ENCODE measurements at places on chromosomes 7 and 10.

- DNase-seq: no peak
Measured at GRCh38 chr7:121366852-121367431, 29.2 kb downstream of the FAM3C start.

DNA sequence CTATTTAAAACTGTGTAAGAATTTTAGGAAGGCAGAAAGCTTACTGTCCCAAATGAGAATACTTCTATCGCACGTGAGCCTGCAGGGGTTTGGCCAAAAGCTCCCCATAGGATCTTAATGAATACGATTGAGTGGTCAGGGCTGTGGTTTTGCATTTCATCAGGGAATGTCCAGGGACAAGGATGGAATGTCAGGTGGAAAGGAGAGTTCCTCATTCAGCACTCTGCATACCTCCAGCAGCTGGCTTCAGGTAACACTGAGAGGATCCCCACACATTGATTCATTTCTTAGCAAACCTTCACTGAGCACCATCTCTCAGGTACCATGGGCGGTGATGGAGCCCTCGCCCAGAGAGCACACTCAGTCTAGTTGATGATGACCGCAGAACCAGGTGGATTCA lies 27.2 kb downstream of the ANK3 start:
- DNase-seq: no peak

DNA sequence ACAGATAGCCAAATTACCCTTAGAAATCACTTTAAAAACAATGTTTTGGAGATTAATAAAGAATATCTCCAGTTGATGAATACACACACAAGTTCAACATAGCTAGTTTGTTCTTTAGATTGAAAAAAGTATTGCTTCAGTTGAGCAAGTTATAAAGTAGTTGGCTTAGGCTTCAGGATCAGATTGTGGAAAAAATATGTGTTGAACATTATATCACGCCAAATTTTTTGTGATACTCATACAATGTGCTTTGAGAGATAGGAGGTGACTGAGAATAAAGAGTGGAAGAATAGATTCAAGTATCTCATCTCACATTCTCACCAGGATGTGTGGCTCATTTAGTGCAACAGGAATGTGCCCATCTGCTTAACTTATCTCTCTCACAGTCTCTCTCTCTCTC lies 553.3 kb downstream of the HTR7 start:
- no peak for DNase-seq

DNA sequence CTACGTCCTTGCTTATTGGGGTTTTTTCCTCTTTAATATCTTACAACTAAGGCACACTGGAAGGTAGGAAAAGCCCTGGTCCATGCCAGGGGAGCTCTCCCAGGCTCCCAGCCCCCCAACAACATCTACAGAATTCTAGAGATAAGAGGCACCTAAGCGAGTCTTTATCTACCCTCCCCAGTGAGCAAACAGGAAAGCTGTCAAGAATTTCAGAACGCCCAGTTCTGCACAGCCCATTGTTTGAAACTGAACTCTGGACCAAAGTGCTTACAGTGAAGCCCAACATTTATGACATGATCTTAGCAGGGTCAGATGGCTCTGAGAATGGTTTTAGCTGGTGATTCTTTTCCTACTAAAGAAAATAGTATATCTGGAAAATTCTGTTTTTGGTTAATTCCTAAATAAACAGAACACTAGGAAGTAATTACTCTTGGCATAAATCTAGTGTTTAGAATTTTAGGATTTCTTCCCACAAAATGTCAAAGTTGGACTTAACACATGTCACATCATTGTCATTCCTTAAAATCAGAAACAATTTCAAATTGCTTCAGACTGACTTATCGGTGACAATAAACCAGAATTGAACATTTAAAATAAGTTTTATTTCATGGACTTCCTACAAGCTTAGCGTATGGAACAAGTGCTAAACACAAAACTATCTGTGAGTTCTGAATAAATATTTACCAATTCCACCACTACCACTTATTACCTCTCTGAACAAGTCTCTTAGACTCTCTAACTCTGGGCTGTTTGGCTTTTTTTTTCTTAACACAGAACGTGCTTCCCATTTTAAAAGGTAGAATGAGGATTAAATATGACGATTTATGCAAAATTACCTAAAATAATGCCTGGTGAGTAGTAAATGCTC lies 31.3 kb upstream of the RNF32 start:
- no peak for DNase-seq

GRCh38 chr7:129684777-129685176 lies 73.3 kb downstream of the NRF1 start:
- DNase-seq: no peak

DNA sequence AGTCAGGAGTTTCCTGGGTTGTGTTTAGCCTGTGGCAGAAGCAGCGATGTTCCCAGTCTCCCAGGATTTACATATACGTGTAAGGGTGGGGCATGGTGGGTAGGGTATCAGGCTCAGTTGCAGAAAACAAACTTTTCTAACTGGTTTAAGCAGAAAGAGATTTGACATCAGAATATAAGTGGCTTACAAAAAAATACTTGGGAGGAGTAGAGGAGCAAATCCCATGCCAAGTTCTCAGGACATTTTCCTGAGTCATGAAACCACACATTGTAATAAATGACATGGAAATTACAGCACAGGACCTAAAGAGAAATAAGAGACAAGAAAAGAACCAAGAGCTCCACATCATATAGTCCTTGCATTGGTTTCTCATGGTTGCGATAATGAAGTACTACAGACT lies 26.2 kb upstream of the FRMD4A start:
- no peak for DNase-seq

DNA sequence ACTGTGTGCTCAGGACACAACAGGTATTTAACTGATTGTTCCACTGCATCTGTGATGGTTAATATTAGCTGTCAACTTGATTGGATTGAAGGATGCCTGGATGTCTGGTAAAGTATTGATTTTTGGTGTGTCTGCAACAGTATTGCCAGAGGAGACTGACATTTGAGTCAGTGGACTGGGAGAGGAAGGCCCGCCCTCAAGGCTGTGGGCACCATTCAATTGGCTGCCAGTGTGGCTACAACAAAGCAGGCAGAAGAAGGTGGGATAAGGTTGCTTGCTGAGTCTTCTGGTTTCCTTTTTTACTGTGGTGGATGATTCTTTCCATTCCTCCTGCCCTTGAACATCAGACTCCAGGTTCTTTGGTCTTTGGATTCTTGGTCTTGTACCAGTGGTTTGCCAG lies 137.1 kb upstream of the FAM13C start:
- no peak for DNase-seq

DNA sequence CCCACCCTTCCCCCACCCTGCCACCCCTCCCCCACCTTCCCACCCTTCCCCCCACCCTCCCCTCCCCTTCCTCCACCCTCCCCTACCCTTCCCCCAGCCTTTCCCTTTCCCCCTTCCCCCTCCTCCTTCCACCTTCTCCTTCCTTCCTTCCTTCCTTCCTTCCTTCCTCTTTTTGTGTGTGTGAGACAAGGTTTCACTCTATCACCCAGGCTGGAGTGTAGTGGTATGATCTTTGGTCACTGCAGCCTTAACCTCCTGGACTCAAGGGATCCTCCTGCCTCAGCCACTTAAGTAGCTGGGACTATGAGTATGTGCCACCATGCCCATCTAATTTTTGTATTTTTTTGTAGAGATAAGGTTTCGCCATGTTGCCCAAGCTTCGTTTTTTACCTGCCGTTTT lies 35.2 kb downstream of the CYP17A1 start:
- no peak for DNase-seq

DNA sequence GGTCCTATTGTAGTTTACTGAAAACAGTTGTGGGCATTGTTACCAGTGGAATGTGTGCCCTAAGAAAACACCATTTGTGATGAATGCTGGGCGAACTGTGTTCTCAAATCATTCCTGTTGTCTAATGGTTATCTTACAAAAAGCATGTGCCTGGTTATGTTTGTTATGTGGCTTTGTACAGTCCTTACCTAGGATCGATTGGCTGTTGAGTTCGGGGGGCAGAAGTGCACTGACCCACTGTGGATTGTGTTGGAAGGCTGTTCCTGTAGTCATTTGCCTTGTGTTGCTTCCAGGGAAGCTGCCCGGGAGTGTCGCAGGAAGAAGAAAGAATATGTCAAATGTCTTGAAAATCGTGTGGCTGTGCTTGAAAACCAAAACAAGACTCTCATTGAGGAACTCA lies 84.3 kb downstream of the CREM start:
- DNase-seq: no peak

Data from activated effector memory CD4-positive, alpha-beta T cell treated with Interleukin-2 at 50 U/mL for 16 hours (primary cell).